ENCODE measurements at places on chromosomes 12 and 14. TPM values are rescaled to one million over a fixed set of nuclear protein-coding genes. Genes with fewer than 3 reads are reported as not detected.

PHC1 gene
- polyA plus RNA-seq, result 1.5 TPM

ACTR10 gene
- polyA plus RNA-seq, result 76.0 TPM

- DNase-seq, result no peak
These were observed 39.9 kb downstream of the NOS1 start for GRCh38 chr12:117321572-117321971.

- DNase-seq, result no peak
These were observed 299.3 kb upstream of the STXBP6 start for GRCh38 chr14:25349269-25349668.
